Trophoblast cell (in vitro differentiated cells and primary cell): ENCODE measurements at places on chromosomes 4 and X.

DNA sequence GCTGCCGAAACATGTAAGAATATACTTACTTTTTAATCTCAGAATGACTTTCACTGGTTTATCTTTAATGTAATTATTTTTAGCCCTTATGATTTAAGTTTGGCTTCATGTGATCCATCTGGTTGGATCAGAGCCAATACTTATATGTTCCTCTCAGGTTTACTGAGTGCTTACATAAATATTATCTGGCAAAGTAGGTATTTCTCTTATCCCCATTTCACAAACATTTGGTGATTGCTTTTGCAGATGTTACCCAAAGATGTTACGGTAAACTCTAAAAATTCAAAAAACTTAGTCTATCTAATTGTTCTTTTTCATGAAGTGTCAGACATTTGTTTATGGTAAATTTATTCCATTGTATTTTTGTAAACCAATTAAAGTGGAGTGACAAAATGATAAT lies 115.0 kb upstream of the TLL1 start:
- H3K36me3 ChIP-seq, result no peaks in the 10 kb centered on the region
- H3K4me1 ChIP-seq, result no peaks in the 10 kb centered on the region
- no peaks in the 10 kb centered on the region for H3K27me3 ChIP-seq
- H3K4me3 ChIP-seq, result no peak overlapping the region

DNA sequence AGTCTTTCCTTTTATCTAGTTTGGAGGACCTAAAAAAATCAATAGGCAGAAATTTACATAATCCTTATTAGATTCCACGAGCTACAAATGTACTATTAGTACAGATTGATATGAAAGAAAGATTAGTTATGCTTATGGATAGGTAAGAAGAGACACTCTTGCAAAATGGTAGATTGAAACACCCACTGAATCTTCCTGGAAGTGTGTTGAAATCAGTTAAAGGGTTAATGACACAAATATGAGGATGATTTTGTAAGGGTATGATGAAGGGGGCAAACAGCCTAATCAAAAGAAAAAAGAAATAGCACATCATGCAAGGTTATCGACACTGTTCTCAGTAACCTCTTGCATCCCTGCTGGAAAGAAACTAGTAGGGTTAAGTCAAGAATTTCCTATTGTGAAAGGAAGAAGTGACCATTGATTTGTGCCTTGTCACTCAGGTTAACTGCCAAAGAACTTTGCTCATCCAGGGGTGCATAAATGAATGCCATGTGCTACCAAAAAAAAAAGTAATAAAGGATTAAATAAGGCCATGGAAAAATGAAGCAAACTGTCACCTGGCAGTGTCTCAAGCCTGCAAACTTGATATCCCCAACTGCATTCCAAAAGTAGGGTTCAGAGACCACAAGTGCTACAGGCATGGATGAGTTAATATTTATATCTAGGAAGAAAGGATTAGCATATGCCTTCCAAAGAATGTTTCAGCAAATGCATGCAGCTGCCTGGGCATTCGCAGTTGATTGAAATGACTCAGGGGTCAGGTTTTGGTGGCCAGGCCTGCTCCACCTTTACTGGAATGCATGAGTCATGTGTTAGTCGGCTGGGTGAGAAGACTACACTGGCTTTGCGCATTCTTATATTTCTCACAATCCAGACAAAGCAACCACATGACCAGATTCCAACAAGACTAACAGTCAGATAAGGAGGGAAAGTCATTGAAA lies 78.3 kb upstream of the ATXN3L start:
- no peaks in the 10 kb centered on the region for H3K27me3 ChIP-seq
- H3K4me1 ChIP-seq, result no peaks in the 10 kb centered on the region
- peak; percentile 86 for DNase-seq
- no peak overlapping the region for H3K4me3 ChIP-seq
- H3K36me3 ChIP-seq, result no peaks in the 10 kb centered on the region
- peak overlapping the region; percentile 50 for H3K27ac ChIP-seq

GRCh38 chr4:56742080-56742871 lies 61.2 kb upstream of the HOPX start:
- peak overlapping the region; percentile 5 for H3K27ac ChIP-seq
- no peaks in the 10 kb centered on the region for H3K36me3 ChIP-seq
- no peak overlapping the region for H3K4me3 ChIP-seq
- no peak for DNase-seq
- peaks cover 13% of the 10 kb centered on the region for H3K4me1 ChIP-seq

- H3K27ac ChIP-seq, result no peak overlapping the region
- H3K4me3 ChIP-seq, result peak overlapping the region; percentile 85
- H3K27me3 ChIP-seq, result no peaks in the 10 kb centered on the region
- DNase-seq, result peak; percentile 19
- peaks cover 5% of the 10 kb centered on the region for H3K4me1 ChIP-seq
These were observed 24.9 kb downstream of the SH3BP2 start for GRCh38 chr4:2817701-2818350.

DNA sequence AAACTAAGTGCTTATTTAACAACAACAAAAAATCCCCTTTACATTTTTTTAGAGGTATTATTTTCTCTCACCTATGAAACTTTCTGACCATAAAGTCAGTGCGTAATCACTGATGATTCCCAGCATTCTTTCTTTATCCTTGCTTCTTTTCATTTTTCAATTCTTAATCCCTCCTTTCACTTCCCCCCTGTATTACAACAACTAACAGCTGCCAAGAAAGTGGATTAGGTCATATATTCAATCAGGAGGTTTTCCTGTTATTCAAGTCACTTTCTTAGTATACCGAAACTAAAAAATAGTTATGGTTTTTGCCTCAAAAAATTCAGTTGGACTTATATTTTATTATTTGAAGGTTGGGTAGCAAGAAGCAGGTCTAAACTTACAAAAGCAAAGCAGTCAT lies 2.1 kb upstream of the STAP1 start:
- no peaks in the 10 kb centered on the region for H3K4me1 ChIP-seq
- DNase-seq, result no peak
- no peak overlapping the region for H3K4me3 ChIP-seq
- no peaks in the 10 kb centered on the region for H3K36me3 ChIP-seq
- H3K27ac ChIP-seq, result no peak overlapping the region

DNA sequence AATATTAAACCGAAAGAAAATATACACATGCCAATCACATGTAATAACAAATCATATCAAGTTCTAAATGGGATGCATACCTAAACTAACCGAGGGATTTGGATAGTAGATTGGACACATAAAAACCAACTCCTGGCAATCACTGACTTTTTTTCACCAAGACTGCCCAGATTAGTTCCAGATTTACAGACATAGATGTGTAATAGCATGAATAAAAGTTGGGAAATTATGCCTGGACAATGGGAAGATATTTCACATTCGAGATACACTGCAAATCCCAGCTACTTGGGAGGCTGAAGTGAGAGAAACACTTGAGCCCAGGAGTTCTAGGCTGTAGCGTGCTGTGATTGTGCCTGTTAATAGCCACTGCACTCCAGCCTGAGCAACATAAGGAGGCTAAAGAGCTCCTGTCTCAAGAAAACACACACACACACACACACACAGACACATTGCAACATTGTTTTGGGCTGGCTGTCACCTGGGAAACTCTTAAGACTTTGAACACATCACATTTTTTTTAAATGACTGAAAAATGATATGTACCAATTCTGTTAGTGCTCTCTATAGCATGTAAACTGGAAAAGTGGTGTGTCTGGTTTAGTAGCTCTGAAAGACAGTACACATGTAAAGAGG lies 5.7 kb downstream of the RAB40A start:
- H3K36me3 ChIP-seq, result no peaks in the 10 kb centered on the region
- no peak overlapping the region for H3K4me3 ChIP-seq
- DNase-seq, result peak; percentile 83
- H3K27ac ChIP-seq, result no peak overlapping the region

- H3K36me3 ChIP-seq, result peaks cover 8% of the 10 kb centered on the region
- no peaks in the 10 kb centered on the region for H3K27me3 ChIP-seq
- no peak overlapping the region for H3K4me3 ChIP-seq
- no peak for DNase-seq
These were observed 79.0 kb downstream of the AFAP1 start for GRCh38 chr4:7860600-7861163.

DNA sequence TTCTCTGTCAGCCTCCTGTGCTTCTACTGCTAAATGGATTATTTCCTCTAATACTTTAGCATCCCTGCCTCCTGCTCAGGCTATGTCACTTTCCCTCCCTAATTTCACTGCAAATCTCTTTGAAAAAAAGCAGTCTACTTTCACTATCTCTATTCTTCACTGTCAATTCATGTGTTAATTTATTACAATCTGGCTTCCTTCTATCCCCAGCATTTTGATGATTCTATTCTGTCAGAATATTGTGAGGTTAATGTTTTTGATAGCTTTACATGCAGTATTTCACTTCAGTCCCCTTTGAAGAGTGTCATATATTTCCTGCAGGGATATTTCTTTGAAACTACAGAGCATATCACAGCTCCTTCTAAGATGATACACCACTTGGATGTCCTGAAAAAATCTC lies 203.2 kb downstream of the GRID2 start:
- no peaks in the 10 kb centered on the region for H3K36me3 ChIP-seq
- no peak overlapping the region for H3K27ac ChIP-seq
- H3K27me3 ChIP-seq, result no peaks in the 10 kb centered on the region
- no peak for DNase-seq
- no peaks in the 10 kb centered on the region for H3K4me1 ChIP-seq

DNA sequence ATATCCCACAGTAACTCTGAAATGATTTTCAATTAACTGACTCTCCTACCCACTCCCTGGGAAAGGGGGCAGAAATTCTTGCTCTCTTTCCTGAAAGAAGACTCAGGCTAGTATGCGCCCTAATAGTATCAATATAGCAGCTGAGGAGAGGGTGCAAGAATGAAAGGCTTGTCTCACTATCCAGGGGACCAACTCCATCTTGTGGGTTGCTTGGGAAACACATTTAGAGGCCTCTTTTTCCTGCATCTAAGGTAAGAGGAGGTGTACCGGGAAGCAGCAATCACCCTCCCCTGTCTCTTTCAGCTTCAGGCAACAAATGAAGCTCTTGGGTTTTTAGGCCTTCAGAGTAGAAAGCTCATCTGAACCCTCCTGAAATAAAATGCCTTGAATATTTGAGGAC lies 11.3 kb downstream of the TMEM255A start:
- no peak overlapping the region for H3K4me3 ChIP-seq
- no peak for DNase-seq
- H3K27me3 ChIP-seq, result no peaks in the 10 kb centered on the region

DNA sequence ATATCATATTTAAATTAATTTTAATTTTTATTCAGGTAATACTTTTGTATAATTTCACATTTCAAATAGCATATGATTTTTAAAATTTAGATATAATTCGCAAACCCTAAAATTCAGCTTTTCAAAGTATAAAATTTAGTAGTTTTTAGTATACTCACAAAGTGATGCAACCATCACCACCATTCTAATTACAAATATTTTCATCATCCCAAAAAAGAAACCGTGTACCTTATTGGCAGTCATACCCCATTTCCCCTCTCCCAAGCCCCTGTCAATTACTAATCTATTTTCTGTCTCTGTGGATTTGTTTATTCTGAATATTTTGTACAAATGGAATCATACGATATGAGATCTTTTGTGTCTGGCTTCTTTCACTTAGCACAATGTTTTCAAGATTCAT lies 37.0 kb upstream of the KIT start:
- no peak for DNase-seq
- H3K27ac ChIP-seq, result no peak overlapping the region
- H3K4me3 ChIP-seq, result no peak overlapping the region
- no peaks in the 10 kb centered on the region for H3K27me3 ChIP-seq

DNA sequence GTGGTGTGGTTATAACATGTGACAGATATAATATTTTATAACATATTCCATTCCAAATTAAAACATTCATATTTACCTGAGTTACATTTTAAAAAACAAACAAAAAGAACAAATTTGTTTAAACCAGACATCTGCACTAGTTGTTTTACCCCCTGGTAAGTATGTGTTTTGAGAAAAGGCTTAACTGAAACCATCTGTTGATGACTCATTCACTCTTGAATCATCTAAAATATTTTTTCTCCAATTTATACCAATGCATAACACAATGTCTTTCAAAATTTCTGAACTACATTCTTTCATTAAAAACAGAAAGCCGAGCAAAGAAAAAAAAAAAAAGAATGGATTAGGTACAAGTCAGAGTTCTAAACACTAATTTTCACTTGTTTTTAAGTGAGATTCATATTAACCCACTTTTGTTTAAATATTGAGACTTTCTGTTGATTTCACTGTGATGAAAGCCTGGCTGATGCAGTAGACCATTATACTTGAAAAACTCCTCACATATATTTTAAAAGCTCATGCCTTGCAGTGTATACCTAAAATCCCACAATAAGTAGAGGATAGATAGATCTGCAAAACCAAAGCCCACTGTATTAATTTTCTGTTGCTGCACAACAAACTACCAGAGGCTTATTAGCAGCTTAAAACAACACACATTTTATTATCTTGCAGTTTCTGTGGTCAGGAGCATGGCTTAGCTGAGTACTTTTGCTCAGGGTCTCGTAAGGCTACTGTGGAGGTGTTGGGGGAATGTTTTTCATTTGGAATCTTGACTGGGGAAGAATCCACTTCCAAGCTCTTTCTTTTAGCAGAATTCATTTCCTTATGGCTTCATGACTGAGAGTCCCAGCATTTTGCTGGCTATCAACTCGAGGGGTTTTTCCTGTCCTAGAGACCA lies 221.5 kb downstream of the PCDH18 start:
- H3K36me3 ChIP-seq, result no peaks in the 10 kb centered on the region
- H3K27me3 ChIP-seq, result no peaks in the 10 kb centered on the region
- H3K4me3 ChIP-seq, result no peak overlapping the region
- no peaks in the 10 kb centered on the region for H3K4me1 ChIP-seq
- no peak overlapping the region for H3K27ac ChIP-seq

DNA sequence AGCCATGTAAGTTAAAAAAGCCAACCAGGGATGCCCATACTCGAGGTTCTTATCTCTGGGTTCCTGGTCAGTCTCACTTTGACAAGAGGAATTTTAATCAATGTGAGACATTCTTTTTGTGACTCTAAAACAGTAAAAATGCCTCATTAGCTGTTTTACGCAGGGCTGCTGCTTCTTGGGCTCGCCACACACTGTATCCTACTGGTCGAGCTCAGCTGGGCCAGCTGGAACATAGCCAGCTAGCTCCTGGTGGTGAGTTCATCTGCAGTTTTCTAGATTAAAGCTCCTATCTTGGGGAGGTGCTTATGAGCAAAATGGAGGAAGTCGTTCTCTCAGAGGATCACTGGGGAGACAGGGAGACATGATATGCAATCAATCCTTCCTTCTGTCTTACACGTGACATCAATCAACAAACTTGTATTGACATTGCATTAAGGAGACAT lies 55.9 kb upstream of the LEF1 start:
- peaks cover 5% of the 10 kb centered on the region for H3K4me1 ChIP-seq
- no peak for DNase-seq
- H3K27me3 ChIP-seq, result no peaks in the 10 kb centered on the region
- H3K4me3 ChIP-seq, result no peak overlapping the region
